ENCODE measurements at places on chromosomes 2 and 18. TPM values are rescaled to one million over a fixed set of nuclear protein-coding genes. Genes with fewer than 3 reads are reported as not detected.

DNA sequence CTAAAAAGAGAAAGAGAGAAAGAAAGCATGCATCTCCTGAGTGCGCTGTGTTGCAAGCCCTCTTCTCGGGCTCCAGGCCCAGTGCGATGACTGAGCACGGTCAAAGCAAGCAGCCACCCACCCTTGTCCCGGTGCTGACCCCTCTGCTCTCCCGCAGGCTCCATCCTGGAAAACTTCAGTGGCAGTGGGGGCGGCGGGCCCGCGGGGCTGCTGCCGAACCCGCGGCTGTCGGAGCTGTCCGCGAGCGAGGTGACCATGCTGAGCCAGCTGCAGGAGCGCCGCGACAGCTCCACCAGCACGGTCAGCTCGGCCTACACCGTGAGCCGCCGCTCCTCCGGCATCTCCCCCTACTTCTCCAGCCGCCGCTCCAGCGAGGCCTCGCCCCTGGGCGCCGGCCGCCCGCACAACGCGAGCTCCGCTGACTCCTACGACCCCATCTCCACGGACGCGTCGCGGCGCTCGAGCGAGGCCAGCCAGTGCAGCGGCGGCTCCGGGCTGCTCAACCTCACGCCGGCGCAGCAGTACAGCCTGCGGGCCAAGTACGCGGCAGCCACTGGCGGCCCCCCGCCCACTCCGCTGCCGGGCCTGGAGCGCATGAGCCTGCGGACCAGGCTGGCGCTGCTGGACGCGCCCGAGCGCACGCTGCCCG, 252.5 kb downstream of the GLI2 start:
- no peaks in the 10 kb centered on the region for H3K36me3 ChIP-seq
- no peaks in the 10 kb centered on the region for H3K27me3 ChIP-seq
- no peaks in the 10 kb centered on the region for H3K4me1 ChIP-seq
- DNase-seq, result no peak
- H3K27ac ChIP-seq, result no peak overlapping the region

DNA sequence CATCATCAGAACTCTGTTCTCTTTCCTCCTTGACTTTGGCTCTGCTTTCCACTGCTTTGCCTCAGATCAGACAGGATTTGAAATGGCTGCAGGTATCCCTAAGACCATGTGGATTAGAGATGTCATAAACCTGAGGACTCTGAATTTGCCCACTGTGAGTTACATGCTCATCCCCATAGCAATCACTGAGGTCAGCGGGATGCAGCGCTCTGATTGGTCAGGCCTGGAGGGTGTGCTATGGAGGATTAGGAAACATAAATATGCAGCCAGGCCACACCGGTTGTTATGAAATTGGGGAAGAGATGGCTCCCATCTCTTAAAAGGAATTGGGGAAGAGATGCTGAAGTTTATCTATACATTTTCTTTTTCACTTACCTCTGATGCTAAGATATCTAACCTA, 73.7 kb upstream of the DNAJC10 start:
- no peaks in the 10 kb centered on the region for H3K4me1 ChIP-seq
- peak; percentile 12 for DNase-seq
- no peak overlapping the region for H3K4me3 ChIP-seq
- no peaks in the 10 kb centered on the region for H3K36me3 ChIP-seq

TGIF1 gene
- total RNA-seq, result 21.2 TPM

SPATA3 gene
- not detected for total RNA-seq

- no peaks in the 10 kb centered on the region for H3K4me1 ChIP-seq
- peaks cover 10% of the 10 kb centered on the region for H3K27me3 ChIP-seq
- H3K27ac ChIP-seq, result no peak overlapping the region
- no peak for DNase-seq
- H3K4me3 ChIP-seq, result no peak overlapping the region
Measured at GRCh38 chr2:179837408-179837807, 24.0 kb downstream of the ZNF385B start.

MERTK gene
- 0.33 TPM for total RNA-seq

- no peaks in the 10 kb centered on the region for H3K4me1 ChIP-seq
- H3K27ac ChIP-seq, result no peak overlapping the region
- no peak overlapping the region for H3K4me3 ChIP-seq
- H3K36me3 ChIP-seq, result no peaks in the 10 kb centered on the region
- H3K27me3 ChIP-seq, result peaks cover 3% of the 10 kb centered on the region
- DNase-seq, result no peak
Measured at GRCh38 chr2:188089901-188090300, 201.8 kb upstream of the GULP1 start.

All from activated naive CD8-positive, alpha-beta T cell treated with anti-CD3 and anti-CD28 coated beads for 36 hours (primary cell).